ENCODE measurements at places on chromosomes 12 and 14.

DNA sequence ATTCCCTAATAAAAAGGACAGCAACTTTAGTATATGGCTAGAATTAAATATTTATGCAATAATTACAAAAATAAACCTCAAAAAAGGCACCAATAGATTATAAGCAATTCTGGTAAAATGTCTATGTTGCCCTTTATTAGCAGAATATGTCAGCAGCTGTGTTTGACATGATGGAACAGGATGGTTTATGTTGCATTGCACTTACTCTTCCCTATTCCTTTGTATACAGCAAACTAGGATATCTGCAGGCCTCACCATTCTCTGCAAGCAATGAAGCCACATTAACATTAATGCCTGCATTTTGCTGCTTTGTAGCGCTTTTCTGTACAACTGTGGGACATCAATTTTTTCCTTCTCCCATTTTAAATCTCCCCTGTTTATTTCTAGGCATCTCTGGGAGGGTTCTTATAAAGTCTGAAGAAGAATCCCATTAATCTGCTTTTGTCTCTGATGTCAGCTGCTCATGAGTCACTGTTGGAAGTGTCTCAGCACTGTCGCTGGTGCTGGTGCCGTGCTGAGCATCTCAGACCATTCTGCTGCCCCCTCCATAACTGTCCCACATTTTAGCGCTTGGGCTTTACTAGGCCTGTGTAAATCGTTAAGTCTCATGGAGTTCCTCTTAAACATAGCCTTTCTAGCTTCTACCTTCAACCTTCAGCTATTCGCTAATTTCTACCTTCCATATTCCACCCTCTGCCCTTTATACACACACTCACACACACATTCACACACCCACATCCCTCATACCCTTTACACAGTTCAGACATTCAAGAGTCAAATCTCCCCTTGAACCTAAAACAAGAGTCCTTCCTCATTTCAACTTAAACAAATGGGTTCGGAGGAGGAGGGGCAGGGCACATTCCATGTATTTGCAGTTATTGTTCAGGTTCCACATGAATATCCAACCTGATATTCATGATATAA is 64.4 kb upstream of the TRHDE start:
- no peaks in the 10 kb centered on the region for H3K36me3 ChIP-seq
- DNase-seq, result no peak
- H3K27me3 ChIP-seq, result peaks cover 3% of the 10 kb centered on the region
- no peak overlapping the region for H3K27ac ChIP-seq

GRCh38 chr12:21379218-21379617 is 6.5 kb downstream of the IAPP start:
- no peaks in the 10 kb centered on the region for H3K4me1 ChIP-seq
- DNase-seq, result no peak
- H3K4me3 ChIP-seq, result no peak overlapping the region
- H3K36me3 ChIP-seq, result no peaks in the 10 kb centered on the region

GRCh38 chr12:80935111-80935510 is 2.6 kb downstream of the LIN7A start:
- H3K27ac ChIP-seq, result no peak overlapping the region
- H3K27me3 ChIP-seq, result no peaks in the 10 kb centered on the region
- no peak for DNase-seq
- no peak overlapping the region for H3K4me3 ChIP-seq
- H3K36me3 ChIP-seq, result no peaks in the 10 kb centered on the region

DNA sequence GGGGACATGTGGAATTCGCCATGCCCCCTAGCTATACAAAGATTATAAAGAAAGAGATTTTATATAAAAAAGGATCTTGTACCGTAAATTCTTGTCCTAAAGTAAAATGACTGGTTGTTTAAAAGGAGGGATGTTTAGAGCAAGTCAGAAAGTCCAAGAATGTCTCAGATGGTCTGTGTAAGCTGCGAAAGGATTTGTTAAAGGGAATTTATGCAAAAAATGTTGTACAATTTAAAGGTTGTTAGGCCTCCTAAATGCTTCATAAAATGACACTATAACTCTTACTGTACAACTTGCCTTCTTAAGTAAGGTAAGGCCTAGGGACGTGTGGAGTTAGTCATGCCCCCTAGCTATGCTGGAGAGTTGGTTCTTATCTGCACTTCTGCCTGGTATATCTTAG is 237.6 kb downstream of the KCNH5 start:
- no peaks in the 10 kb centered on the region for H3K4me1 ChIP-seq
- H3K36me3 ChIP-seq, result no peaks in the 10 kb centered on the region

DNA sequence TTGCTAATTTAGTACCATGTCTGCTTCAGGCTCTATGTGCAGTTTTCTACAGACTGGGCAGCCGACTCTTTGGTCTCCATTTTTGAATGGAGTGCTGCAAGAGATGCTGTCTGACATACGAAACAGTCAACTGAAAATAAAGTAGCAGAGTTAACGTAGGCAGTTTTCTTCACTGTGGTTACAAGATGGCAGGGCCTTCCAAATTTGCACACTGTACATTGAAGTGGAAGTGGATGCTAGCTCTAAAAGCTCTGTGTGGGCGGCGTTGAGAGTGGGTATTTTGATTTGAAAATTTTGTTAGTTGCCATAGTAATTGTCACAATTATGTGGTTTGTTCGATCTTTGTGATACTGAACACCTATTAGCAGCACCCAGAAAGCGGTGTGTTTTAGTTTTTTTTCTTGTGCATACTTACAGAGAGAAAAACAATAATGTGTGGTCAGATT is 154.9 kb upstream of the ATP2B1 start:
- no peak overlapping the region for H3K4me3 ChIP-seq
- H3K4me1 ChIP-seq, result no peaks in the 10 kb centered on the region
- H3K27ac ChIP-seq, result no peak overlapping the region

DNA sequence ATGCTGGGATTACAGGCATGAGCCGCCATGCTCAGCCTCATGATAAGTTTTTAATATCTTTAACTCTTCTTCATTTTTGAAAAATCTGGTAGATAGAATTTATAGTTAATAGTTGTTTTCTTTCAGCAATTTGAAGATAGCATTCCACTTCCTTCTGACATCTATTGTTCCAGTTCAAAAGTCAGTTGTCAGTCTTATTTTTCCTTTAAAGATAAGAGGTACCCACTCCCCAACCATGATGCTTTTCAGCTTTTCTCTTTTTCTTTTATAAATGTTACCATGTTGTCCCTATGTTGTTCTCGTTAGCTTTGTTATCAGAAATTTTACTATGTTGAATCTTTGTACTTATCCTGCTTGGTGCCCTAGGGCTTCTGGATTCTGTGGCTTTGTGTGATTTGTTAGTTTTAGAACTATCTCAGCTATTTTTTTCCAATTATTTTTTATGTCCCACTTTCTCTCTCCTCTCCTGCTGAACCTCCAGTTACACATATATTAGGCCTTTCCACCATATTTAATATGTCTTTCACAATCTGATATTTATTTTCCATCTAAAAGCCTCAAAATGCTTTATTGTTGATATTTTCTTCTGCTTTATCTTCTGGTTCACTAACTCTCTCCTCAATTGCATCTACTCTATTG is 181.6 kb upstream of the FOXN3 start:
- DNase-seq, result no peak
- H3K4me3 ChIP-seq, result no peak overlapping the region
- H3K36me3 ChIP-seq, result no peaks in the 10 kb centered on the region
- H3K27me3 ChIP-seq, result no peaks in the 10 kb centered on the region
